ENCODE measurements at places on chromosomes 16 and 17. TPM values are rescaled to one million over a fixed set of nuclear protein-coding genes. Genes with fewer than 3 reads are reported as not detected.

- H3K4me3 ChIP-seq: no peak overlapping the region
- no peak for DNase-seq
- H3K27me3 ChIP-seq: no peaks in the 10 kb centered on the region
- H3K27ac ChIP-seq: no peak overlapping the region
- peaks cover 12% of the 10 kb centered on the region for H3K4me1 ChIP-seq
Measured at GRCh38 chr16:56414366-56414765, 11.0 kb downstream of the AMFR start.

GRCh38 chr16:56773532-56773931 is 43.6 kb downstream of the NUP93 start:
- H3K4me1 ChIP-seq: peaks cover 6% of the 10 kb centered on the region
- H3K4me3 ChIP-seq: no peak overlapping the region
- H3K27me3 ChIP-seq: no peaks in the 10 kb centered on the region
- no peaks in the 10 kb centered on the region for H3K36me3 ChIP-seq
- no peak for DNase-seq

DNA sequence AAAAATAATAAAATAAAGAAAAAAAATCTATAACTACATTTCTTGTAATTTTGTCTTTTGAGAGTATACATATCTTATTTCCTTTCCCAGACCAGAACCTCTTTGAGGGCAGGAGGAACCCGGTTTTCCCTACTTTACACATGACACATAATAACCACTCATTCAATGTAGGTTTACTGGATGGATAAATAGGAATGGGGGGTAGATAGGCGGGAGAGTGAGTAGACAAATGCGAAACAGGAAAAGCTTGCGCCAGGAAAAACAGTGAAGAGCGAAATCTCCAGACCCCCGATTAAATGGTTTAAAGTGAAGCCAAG is 515 bp upstream of the GOSR2 start:
- peak overlapping the region; percentile 97 for H3K27ac ChIP-seq
- H3K27me3 ChIP-seq: no peaks in the 10 kb centered on the region
- H3K4me3 ChIP-seq: peak overlapping the region; percentile 71
- H3K4me1 ChIP-seq: peaks cover 12% of the 10 kb centered on the region
- no peaks in the 10 kb centered on the region for H3K36me3 ChIP-seq

- no peak overlapping the region for H3K4me3 ChIP-seq
- no peaks in the 10 kb centered on the region for H3K4me1 ChIP-seq
- H3K27ac ChIP-seq: no peak overlapping the region
- no peak for DNase-seq
- no peaks in the 10 kb centered on the region for H3K36me3 ChIP-seq
Measured at GRCh38 chr17:72033334-72033733, 87.5 kb upstream of the SOX9 start.

OTOP3 gene
- total RNA-seq: not detected

Measured in ascending aorta (tissue), 2 donors.